ENCODE measurements at places on chromosomes 4 and X.

GRCh38 chr4:140725556-140725955 lies 30.6 kb downstream of the TBC1D9 start:
- DNase-seq: no peak

DNA sequence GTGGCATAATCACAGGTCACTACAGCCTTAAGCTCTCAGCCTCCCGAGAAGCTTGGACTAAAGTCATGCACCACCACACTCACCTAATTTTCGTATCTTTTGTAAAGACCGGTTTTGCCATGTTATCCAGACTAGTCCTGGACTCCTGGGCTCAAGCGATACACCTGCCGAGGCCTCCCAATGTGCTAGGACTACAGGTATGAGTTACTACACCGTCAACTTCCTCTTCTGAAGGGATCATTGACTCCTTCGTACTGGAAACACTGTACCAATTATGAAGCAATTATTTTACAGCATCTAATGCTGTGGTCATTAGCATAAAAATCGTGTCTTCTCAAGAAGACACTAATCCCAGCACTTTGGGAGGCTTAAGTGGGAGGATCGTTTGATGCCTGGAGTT lies 35.2 kb downstream of the PDS5A start:
- no peak for DNase-seq

DNA sequence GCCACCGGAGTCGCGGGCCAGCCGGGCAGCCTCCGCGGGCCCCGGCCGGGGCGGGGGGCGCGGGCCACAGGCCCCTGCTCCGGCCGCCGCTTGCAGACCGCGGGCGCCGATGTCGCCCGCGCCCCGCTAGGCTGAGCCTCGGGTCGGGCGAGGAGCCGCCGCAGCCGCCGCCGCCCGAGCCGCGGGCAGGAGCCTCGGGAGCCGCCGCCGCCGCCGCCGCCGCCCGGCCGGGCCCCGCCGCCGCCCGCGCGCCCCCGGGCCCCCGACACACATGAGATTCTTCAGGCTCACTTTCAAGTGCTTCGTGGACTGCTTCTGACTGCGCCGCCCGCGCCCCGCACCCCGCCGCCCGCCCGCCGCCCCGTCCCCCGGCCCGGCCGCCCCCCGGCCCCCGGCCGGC lies 345 bp downstream of the SLC6A8 start:
- no peak for DNase-seq

DNA sequence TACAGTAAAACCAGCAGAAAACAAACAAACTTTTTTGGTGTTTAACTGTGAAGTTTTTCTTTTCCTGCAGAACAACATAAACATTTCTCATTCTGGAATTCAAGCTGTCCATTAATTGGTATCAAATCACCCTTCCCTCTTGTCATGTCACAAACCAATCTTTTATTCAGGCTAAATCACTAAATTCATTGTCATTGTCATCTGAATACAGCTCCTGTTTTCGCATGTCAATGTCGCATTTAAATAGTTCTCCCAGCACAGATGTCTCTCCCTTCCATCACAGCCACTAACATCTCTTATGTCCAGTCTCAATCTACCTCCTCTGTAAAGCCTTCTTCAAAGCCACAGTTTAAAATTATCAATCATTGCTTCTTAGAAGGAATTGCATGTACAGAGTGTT lies 192.1 kb upstream of the PCDH10 start:
- no peak for DNase-seq

DNA sequence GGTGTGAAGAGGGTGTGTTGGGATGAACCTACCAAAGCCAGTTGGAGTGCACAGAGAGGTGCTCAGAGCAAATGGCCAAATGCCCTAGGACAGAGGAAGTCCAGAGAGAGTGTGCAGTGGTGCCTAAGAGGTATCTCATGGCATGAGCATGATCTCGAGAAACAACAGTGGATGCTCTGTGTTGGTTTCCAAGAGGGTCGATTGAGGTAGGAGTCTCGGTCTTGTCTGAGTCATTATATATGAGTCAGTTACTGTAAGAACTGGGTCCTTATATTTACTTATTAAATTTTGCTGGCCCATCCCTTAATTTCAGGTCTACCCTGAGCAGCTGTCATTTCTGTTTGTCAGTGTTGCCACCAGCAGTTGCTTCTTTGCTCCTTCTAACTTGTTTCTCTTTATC lies 86.6 kb upstream of the TMEM150C start:
- DNase-seq: no peak

- no peak for DNase-seq
These were observed 47.0 kb downstream of the TASL start for GRCh38 chrX:30530606-30531005.

GRCh38 chr4:101083131-101083530 lies 264.2 kb downstream of the PPP3CA start:
- no peak for DNase-seq

- DNase-seq: no peak
These were observed 507.0 kb downstream of the INPP4B start for GRCh38 chr4:142339053-142339452.

- no peak for DNase-seq
These were observed 136.5 kb downstream of the SH3KBP1 start for GRCh38 chrX:19750783-19751467.

DNA sequence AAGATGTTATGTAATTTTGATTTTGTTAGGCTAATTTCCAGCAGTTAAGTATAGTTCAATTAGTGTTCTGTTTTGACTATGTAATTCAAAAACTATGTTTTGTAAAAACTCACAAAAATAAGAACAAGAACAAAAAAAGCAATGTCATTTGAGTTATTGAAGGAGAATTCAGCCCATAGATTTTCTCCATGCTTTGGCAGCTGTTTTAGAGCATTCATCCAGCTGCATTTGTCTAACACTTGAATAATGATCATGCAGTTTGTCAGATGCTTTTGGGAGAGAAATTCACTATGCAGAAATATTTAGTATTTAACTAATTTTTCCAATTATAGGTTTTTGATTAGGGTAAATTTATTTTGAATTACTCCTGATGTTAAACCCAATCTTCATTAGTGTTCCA lies 14.2 kb downstream of the CPE start:
- no peak for DNase-seq

GRCh38 chr4:74016068-74016467 lies 17.6 kb upstream of the CXCL5 start:
- no peak for DNase-seq

GRCh38 chrX:20665481-20665880 lies 398.8 kb upstream of the RPS6KA3 start:
- DNase-seq: no peak
